ENCODE measurements at places on chromosomes 13 and 19.
A peak's percentile ranks its signal among the peaks of the same experiment; 100 is the strongest.

DNA sequence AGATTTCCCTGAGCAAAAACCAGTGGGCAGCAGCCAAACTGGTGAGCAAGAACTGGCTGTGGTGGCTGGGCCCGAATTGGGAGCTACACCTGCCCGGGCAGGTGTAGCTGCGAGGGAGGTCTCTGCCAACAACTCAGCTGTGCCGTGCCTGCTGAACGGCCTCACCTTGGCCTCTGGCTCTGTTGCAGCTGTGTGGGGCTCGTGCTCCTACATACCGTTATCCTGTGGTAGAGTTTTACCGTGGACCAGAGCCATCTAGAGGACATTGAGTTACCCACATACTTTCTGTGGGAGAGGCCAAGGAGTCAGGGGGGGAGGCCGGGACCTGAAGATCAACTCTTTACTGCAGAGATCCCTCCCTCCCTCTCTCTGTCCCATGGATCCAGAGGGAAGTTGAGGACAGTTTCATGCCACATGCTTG lies 113.2 kb downstream of the TM9SF2 start:
- DNase-seq, result no peak

DNA sequence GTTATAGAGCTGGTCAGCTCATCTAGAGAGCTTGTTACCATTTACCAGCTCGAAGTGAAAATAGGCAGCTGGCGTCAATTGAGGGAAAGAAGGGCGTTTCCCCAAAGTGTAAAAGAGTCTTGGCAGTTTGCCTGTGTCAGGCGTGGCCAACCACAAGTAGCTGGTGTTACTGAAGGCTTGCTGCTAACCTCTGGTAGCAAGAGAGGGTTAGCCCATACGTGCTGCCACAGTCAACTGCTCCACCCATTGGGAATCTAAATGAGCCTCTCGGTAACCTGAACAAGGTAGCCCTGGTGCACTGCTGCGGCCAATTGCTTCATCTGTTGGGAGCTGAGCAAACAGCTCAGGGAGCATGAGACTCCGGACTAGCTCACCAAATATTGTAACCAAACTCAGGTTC lies 314.9 kb upstream of the SLITRK5 start:
- no peak for DNase-seq

GRCh38 chr13:72932250-72932649 lies 126.6 kb upstream of the KLF5 start:
- no peak for DNase-seq

GRCh38 chr19:48656840-48657474 lies 11.0 kb upstream of the CA11 start:
- no peak for DNase-seq

DNA sequence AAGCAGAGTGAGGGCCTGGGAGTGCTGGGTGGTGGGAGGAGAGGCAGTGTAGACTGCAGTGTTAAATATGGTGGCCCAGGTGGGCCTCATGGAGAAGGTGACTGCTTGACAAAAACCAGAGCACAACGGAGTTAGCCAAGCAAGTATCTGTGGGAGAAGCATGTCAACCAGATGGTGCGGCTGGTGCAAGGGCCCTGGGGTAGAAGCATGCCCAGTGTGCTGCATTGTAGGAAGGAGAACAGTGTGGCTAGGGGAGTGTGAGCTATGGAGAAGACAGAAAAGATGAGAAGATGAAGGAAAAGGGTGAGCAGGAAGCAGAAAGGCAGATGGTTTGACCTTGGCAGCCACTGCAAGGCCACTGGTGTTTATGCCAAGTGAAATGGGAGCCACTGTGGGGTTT lies 2.2 kb upstream of the VSTM2B start:
- no peak for DNase-seq

GRCh38 chr19:39915101-39915847 lies 19.2 kb downstream of the FCGBP start:
- peak; percentile 35 for DNase-seq

- peak; percentile 22 for DNase-seq
Observed at GRCh38 chr19:33063356-33063752, 1.3 kb downstream of the RHPN2 start.

GRCh38 chr19:35278578-35279284 lies 3.6 kb upstream of the HAMP start:
- DNase-seq, result no peak

GRCh38 chr19:16782719-16783118 lies 46.5 kb upstream of the SIN3B start:
- no peak for DNase-seq

DNA sequence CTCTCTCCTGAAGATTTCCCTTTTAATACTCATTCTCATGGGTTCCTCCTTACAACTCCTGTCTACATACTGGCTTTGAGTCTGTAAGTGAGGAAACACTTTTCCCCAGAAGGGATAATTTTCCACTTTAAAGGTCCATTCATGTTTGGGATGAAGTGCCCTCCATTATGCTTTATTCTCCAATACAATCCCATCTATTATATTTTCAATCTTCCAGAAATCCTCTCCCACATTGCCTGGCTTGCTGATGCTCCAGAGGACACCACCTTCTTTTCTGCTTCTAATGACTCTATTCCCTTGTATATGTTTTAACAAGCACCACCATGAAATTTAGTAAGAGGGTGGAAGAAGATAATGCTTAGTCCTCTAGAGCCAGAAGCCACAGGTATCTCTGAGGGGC lies 92.7 kb upstream of the NBEA start:
- DNase-seq, result no peak

DNA sequence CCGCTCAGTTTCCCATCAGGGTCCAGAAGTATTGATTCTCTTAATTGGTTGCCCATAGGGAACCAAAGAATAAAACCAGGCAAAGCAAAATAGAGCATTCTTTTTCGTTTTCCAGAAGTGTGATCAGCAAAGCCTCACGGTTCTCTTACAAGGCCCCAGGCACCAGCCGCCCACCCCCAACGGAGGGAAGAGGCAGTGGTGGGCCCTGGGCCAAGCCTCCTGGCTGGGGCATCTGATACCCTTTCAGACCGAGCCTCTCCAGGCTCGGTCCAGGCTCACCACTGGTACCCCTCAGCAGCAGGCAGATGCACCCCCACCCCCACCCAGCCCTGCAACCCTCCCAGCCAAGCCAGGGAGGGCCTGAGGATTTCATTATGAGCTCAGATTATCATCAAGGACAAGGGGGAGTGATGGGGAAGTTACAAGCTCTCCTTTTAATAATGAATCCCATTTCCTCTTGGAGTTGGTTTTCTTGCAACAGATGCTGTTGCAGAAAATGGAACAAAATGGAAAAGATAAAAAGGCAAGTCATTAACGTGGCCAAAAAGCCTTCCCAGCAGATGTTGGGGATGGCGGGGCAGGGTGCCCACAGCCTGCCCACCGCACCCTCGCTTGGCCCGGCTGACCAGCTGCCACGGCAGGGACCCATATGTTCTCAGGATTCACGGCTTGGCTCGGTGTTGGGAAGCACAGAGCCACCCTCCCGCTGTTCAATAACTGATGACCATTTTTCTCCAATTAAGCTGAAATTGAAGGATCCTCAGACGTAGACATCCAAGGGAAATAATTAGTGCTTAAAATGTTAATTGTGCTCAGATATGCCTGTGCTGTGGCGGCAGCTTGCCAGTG lies 45.9 kb upstream of the KCTD15 start:
- DNase-seq, result no peak

GRCh38 chr13:38045278-38046048 lies 175.9 kb upstream of the TRPC4 start:
- no peak for DNase-seq

DNA sequence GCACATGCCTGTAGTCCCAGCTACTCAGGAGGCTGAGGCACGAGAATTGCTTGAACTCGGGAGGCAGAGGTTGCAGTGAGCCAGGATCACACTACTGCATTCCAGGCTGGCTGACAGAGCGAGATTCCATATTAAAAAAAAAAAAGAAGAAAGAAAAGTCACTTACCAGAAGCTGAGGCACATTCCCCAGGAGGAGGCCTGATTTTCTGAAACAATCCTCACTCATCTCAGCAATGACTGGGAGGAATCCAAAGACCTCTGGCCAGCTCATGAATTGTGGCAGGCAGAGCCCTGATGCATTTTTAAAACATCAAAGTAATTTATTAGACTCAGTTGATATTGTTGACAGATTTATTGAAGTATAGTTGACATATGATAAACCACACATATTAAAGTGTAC lies 206.3 kb downstream of the FOXO1 start:
- no peak for DNase-seq

DNA sequence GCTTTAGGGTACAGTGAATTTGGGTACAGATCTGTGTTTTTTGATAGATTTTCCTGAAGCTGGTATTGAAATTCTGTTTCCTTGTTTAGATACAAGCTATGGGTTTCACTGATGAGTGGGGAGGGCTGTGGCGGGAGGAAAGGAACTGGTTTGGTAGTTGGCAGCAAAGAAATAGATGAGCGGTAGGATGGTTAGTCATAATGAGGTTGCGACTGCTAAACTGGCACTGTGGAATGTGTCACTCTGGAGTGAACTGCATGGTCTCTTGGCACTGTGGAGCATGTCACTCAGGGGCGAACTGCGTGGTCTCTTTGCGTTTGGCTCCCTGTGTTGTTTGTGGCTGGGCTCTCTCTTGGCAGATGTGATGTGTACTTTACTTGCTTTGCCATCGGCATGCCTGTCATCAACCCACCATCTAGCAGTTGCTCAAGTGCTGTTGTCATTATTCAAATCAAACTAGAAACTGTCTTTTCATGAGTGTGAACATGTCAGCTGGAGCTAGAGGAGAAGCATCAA lies 82.1 kb downstream of the ATP8A2 start:
- DNase-seq, result no peak

GRCh38 chr19:52880895-52881389 lies 16.5 kb downstream of the ZNF320 start:
- no peak for DNase-seq

- DNase-seq, result no peak
Observed at GRCh38 chr13:30752201-30752797, 17.0 kb downstream of the ALOX5AP start.

DNA sequence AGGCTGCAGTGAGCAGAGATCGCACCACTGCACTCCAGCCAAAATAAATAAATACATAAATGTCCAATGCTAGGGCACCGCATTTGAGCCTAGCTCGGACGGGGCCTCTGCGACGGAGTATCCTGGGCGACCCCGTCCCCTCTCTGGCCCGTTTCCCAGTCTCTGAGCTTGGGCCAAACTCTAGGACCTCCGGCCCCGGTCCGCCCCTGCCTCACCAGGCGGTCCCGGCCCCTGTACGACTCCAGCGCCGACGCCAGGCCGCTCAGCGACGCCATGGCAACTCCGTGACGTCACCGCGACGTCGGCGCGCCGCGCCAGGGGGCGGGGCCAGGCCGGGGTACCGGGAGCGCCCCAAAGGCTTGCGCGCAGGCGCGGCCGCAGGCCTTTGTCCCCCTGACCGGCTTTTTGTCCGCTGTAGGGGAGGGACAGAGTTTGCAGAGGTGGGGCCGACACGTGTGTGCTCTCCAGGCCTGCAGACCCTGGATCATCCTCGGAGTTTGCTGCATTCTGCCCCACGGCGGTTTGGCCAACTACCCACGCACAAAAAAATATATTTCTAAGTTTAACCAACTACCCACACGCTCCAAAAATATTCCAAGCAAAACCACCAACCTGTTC lies at the start of gene PEX11G:
Gene PEX11G (minus strand): TSS at position 300 of the 618 bp plus-strand sequence. CDS start 25 bp downstream, at position 275.
- peak; percentile 95 for DNase-seq

DNA sequence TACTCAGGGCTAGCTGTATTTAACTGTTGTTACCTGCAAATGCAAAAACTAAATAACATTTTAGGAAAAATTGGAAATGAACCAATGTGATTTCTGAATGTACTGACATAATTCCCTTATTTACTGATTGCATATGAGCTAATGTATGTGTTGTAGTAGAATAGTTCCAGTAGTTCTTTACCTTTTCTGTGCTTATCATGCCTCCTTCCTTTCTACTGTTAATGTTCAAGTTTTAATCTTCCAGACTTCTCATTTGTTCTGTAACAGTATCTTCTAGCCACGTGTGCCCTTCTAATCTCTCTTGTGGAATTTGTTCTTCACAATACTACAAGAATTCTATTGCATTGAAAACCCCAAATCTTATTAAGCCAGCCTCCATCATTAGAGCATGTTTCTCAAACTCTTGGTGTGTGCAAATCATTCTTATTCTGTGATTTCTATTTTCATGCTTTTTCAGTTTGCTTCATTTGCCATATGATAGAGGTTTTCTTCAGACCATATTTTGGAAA lies 17.7 kb downstream of the LSM14A start:
- DNase-seq, result no peak

DNA sequence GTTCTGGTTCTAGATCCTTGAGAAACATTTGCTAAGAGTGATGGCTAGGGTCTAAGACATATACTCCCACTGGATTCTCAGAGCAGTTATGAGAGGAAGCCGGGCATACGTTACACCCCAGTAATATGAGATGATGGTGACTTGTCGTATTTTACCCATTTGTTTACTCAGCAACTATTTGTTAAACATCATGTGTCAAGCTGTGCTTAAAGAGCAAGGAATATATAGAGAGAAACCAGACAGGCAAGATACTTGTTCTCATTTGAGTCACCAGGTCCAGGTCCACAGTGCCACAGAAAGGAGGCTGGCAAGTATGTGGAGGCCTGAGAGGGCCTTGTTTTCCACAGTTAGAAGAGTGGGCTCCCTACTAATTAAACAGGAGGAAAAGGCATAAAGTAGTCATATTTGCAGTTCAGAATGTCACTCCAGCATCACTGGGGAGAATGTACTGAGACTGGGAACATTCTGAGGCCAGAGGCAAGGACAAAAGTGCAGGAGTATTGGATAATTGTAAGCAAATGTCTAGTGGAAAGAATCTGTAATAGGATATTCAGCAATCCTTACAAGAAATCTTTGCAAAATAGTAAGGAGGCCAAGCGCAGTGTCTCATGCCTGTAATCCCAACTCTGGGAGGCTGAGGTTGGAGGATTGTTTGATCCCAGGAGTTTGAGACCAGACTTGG lies 142.2 kb downstream of the IRS2 start:
- no peak for DNase-seq

DNA sequence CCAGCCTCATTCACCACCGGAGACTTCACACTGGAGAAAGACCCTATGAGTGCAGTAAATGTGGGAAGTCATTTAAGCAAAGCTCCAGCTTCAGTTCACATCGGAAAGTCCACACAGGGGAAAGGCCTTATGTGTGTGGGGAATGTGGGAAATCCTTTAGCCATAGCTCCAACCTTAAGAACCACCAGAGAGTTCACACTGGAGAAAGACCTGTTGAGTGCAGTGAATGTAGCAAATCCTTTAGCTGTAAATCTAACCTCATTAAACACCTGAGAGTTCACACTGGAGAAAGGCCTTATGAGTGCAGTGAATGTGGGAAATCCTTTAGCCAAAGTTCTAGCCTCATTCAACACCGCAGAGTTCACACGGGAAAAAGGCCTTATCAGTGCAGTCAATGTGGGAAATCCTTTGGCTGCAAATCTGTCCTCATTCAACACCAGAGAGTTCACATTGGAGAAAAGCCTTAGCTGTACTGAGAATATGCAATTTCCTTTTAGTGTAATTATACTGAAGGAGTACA lies 8.8 kb downstream of the ZNF211 start:
- no peak for DNase-seq

- DNase-seq, result no peak
Observed at GRCh38 chr13:26914148-26914547, 153.6 kb upstream of the GPR12 start.

GRCh38 chr19:40416918-40417642 lies 3.9 kb upstream of the PRX start:
- no peak for DNase-seq

GRCh38 chr13:102033386-102033785 lies 368.5 kb downstream of the FGF14 start:
- no peak for DNase-seq

- DNase-seq, result peak; percentile 6
Observed at GRCh38 chr13:114071991-114072390, 60.4 kb downstream of the RASA3 start.
